ENCODE measurements at places on chromosomes 3 and 15.

- no peak for DNase-seq
Measured at GRCh38 chr3:45795882-45796765, at the start of gene SLC6A20. TSS of gene SLC6A20 (minus strand) at chr3:45796536. CDS start at chr3:45796419, 117 bp downstream.

DNA sequence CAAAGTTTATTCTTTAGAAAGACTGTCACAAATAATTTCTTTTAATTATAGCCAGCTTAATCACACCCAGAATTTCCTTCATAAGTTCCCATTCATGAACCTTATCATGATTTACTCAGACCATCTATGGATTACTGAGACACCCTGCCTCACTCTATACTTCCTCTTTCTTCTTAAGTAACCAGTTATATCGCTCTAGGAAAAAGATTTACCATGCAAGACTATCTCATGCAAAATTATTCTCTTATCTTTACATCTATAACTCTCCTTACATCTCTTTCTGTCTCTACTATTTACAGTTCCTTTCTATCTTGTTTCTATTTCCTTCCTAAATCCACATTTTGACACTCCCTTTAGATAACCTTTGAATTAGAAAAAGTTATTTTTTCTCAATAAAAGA lies 316.8 kb downstream of the POLQ start:
- no peak for DNase-seq

DNA sequence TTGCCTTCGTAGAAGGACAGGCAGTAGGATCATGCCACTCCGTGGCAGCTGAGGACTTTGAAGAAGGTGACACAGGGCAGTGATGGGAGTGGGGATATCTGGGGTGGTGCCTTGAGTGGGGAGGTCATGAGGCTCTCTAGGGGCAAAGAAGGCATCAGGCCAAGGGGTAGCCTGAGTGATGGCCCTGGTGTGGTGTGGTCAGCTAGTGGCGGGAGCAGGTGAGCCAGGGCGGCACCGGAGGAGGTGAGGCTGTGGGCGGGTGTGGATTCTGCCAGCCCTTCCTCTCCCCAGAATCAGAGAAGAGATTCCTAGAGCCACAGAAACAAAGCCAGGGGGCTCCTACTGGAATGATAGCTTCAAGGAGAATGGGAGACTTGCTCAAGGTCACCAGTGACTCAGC lies 18.4 kb downstream of the WNT7A start:
- DNase-seq = no peak

DNA sequence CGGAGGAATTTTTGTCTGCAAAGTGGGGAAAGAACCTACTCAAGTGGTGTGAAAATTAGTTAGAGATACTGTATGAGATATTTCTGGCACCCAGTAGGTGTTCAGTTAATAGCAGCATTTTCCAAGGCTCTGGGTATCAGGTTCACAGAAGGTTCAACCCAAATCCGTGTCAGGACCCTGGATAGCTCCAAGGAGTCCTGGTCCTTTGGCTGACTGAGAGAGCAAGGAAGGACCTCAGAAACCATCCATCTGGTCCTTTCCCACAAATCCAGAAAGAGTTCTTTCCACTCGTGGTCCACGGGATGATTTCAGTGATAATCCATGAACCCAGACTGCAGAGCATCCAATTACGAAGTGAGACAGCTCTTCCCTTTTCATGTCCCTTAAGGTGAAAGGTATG lies 51.4 kb downstream of the SLC6A11 start:
- no peak for DNase-seq

DNA sequence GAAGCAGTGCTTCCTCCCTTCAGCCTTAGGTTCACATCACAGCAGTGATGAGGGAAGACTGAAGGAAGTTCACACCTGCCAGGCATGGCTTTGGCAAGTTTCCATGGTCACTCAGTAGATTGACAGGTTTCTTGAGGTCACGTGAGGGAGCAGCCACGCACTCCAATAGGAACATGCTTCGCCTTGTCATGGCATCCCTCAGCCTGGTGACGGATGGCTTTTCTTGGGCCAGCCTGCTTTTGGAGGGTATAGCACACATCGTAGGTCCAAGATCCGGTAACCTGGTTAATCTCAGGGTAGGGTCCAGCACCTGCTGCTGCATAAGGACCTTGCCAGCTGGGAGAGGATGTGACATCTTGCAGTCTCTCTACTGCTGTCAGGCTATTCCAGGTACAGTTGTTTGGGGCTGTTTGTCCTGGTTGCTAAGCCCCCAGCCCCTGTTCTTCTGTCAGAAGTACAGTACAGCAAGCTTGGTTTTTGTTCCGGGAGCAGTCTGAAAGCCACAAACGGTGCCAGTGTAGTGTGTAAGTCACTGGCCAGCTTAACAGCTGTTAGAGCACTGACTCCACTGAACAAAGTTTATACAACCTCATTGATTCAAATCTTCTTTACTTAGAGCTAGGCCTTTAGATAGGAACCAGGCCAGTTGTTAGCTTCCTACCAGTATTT lies 42.3 kb downstream of the PSMD6 start:
- no peak for DNase-seq

- no peak for DNase-seq
Measured at GRCh38 chr3:129657261-129658046, 51.0 kb upstream of the PLXND1 start.

DNA sequence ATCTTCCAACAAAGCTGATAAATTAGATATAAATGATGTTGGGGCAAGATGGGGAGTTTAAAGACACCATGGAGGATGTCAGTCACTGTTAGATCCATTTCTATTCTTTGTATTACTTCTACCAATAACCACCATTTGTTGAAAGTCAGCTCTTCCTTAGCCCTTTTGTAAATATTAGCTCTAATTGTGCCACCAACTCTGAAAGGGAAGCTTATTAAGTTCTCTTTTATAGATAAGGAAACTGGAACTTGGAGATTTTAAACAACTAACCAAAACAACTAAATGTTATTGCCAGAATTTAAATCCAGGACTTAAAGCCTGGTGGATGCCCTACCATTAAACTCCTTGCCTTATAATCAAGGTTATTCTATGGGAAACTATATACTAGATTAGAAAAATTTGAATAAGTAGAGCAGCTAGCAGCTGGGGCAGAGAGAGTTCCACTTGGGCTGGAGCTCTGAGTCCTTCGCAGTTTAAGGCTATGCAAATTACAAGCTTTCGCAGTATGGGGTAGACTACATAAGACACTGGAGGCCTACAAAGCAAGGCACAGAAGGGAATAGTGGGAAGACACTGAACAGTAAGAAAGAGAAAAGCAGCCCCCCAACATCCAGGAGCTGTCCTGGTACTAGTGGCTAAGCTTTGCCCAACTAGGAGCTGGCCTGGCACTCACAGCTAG lies 52.6 kb downstream of the TM4SF18 start:
- DNase-seq = no peak

Measured in stimulated activated CD4-positive, alpha-beta T cell treated with anti-CD3 and anti-CD28 coated beads, Interleukin-15, amount 100 ng/mL, for 1 hour (primary cell).